Dermis blood vessel endothelial cell (primary cell): ENCODE measurements at places on chromosomes 4 and X. TPM values are rescaled to one million over a fixed set of nuclear protein-coding genes. Genes with fewer than 3 reads are reported as not detected.
A peak's percentile ranks its signal among the peaks of the same experiment; 100 is the strongest.

- no peak for DNase-seq
Measured at GRCh38 chr4:117676153-117676552, 358.1 kb upstream of the NDST3 start.

GRCh38 chr4:88008122-88008742 is 797 bp downstream of the PKD2 start:
- peak; percentile 54 for DNase-seq

- DNase-seq, result no peak
Measured at GRCh38 chr4:169567916-169568315, 44.5 kb downstream of the NEK1 start.

GRCh38 chr4:17475481-17475880 is 36.4 kb downstream of the QDPR start:
- DNase-seq, result peak; percentile 33

Gene PGAM4
- 0.28 TPM in 1 of 2 replicates, not detected in the other for total RNA-seq

Gene DRP2
- 0.05 TPM in 1 of 2 replicates, not detected in the other for total RNA-seq

Gene GAK
- total RNA-seq, result 76.1 and 93.5 TPM in 2 replicates
